ENCODE measurements at places on chromosomes 12 and 14.
A peak's percentile ranks its signal among the peaks of the same experiment; 100 is the strongest.

- no peak for DNase-seq
Measured at GRCh38 chr14:64170181-64170580, 124.0 kb downstream of the ESR2 start.

DNA sequence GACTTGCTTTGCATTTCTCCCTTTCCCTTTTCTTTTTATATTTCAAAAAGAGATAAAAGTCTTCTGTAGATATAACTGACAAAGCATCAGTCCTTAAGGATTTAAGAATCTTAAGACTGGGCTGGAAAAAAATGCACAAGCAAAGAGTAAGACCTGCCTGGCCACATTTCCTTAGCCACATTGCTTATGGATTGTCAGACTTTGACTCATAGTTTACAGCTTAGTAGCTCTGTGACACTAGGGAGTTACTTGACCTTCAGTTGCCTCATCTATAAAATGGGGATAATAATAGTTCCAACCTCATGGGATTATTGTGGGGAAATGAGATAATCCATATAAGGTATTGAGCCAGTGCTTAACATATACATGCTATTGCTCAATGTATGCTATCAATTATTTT lies 66.4 kb upstream of the STK38L start:
- no peak for DNase-seq

GRCh38 chr12:32476446-32476845 lies 77.1 kb downstream of the FGD4 start:
- no peak for DNase-seq

DNA sequence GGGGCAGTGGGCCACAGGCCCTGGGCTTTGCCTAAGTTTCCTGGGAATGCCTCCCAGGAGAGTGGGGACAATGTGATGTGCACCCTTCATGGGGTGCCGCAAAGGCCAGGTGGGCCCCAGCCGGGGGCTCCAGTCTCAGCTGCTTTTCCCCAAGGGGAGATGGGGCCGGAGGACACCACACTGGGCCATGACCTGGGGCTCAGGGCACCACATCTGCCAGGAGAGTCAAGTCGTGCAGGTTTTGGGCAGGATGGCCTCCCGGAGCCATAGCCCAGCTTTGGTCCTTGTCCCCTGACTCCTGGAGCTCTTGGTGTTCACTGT lies 12.2 kb downstream of the HIP1R start:
- DNase-seq = no peak

DNA sequence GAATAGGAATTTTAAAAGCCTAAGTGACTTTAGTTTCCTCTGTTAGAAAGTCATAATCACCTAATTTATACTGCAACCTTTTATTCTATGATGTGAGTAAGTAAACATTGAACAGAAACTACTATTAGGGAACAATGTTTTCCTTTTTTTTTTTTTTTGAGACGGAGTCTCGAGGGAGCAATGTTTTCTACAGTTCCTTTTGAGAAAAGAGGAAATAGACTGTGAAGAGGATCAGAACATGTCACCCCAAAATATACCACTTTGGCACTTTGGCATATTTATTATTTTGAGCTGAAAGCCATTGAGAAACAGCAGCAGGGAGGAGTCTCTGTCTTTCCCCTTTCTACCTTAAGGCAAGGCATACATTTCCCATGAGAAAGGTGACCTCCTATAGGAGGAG lies 162.7 kb upstream of the CNOT2 start:
- DNase-seq = no peak

GRCh38 chr14:74683406-74683805 lies 29.5 kb downstream of the AREL1 start:
- peak; percentile 64 for DNase-seq

- DNase-seq = no peak
Measured at GRCh38 chr12:96886998-96887677, 19.9 kb upstream of the NEDD1 start.

GRCh38 chr12:113221997-113222729 lies 899 bp downstream of the TPCN1 start:
- no peak for DNase-seq

DNA sequence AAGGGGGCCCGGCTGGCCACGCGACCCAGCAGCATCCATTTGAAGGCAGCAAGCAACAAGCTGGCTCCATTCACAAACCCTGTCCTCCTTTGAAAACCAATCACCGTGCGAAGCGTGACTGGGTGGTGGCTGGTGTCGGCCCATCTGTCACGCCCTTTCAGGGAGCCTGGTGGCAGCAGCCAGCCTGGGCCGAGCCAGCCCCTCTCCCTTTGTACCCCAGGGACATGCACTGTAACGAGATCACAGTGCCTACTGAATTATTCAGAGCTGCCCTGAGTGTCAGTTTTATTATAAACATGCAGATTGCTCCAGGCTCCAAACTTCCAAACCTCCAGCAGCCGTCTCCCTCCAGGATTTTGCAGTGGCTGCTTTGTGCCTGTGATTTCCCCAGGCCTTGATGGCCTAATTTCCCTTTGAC lies 22.3 kb upstream of the CTDSP2 start:
- no peak for DNase-seq

GRCh38 chr12:15853877-15854276 lies 28.3 kb upstream of the STRAP start:
- DNase-seq = no peak

- no peak for DNase-seq
Measured at GRCh38 chr14:37196604-37197420, 925 bp upstream of the MIPOL1 start.

GRCh38 chr12:46557539-46558373 lies 185.2 kb upstream of the SLC38A2 start:
- DNase-seq = no peak

- no peak for DNase-seq
Measured at GRCh38 chr14:96180043-96180874, 24.4 kb upstream of the BDKRB2 start.

- DNase-seq = no peak
Measured at GRCh38 chr14:87990682-87991081, 2.3 kb downstream of the GALC start.

DNA sequence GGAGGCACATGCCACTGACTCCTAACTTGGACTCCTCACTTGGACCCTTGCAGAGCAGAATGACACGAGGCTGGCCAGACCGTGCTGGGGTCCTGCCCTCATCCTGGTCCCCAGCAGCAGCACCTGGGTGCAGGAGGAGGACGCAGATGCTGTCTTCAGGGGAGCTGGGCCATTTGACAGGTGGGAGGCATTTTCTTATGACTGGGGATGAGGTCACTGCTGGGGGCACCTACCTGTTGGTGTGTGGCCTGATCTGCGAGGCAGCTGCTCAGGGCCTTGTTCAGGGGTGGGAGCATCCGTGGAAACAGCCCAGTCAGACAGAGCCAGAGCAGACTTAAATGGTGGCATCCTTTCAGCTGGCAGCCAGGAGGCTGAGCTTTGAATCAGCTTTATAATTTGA lies 57.3 kb downstream of the CACNA1C start:
- DNase-seq = no peak

- DNase-seq = no peak
Measured at GRCh38 chr14:22522466-22522957, 66.5 kb downstream of the DAD1 start.

DNA sequence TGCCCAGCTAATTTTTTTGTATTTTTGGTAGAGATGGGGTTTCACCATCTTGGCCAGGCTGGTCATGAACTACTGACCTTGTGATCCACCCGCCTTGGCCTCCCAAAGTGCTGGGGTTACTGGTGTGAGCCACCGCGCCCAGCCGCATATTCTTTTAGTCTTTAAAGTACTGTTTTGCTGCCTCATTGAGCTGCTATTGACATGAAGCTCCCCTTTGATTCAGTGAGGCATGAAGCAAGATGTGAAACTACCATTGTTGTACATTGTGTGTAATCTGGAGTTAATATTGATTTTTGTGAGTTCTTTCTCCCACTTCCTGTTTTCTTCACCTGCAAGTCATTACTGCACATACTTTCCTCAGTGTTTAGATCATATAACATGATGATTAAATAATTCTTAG lies 80.8 kb downstream of the MNAT1 start:
- DNase-seq = no peak

- no peak for DNase-seq
Measured at GRCh38 chr12:16330560-16330959, 16.9 kb upstream of the MGST1 start.

DNA sequence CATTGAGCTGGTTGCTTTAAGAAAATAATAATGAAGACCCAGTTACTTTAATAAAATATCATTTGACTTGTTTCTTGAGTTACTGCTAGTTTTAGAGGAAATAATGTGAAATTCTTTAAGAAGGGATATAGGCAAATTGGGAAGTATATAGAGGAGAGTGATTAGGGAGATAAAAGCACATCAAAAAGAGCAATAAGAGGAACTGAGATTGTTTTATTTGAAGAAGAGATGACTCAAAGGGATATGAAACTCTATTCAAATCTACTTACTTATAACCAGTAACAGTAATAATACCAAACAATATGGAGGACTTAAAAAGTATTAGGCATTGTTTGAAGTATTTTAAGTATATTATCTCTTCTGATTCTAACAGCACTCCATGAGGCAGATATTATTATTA lies 37.1 kb downstream of the LRRK2 start:
- no peak for DNase-seq

DNA sequence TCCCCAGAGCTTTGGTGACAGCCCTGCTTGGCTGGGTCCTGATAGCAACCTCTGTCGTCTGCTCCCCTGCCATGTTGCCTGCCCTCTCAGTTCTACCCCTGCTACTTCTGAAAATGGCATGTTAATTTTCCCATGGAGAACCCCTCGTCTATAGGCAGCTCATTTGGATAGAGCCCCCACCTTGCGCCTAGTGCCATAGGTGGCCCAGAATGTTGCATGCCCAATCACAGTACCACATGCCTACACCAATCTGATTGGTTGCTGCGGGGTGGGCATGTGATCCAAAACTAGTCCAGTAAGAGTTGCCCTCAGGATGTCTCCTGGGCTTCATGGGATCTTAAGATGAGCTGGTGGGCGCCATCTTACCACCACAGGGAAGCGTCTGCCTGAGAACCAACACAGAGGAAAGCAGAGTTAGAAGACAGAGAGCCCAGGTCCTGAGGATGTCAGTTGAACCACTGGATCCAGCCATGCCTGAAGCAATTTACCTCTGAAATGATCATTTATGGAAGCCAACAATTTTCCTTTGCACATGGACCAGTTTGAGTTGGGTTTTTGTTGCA lies 85.7 kb downstream of the PAPOLA start:
- no peak for DNase-seq

DNA sequence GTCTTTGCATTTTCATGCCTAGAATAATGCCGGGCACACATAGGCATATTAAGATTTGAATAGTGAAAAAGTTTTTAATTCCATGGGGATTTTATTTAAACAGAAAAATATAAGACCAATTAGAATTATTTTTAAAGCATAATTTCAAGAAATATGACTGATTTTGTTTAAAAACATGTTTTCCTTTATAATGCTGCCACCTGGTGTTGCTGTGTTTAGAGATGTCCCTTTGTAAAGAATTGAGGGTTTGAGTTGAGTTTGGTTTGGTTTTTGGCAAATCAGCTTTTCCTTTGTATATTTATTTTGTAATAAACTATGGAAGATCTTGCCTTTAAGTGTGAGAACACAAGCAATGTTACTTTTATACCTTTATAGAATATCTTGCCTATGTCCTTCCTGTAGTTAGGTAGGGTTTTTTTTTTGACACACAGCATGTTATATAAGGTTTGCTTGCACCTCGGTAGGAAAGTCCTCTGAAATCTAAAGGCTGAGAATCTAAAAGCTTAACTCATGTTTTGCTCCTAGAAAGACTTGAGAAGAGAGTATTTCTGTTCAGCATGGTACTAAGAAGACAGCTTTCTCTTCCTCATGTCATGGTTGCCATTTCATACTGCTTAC lies 31.4 kb upstream of the SNAPC1 start:
- no peak for DNase-seq

DNA sequence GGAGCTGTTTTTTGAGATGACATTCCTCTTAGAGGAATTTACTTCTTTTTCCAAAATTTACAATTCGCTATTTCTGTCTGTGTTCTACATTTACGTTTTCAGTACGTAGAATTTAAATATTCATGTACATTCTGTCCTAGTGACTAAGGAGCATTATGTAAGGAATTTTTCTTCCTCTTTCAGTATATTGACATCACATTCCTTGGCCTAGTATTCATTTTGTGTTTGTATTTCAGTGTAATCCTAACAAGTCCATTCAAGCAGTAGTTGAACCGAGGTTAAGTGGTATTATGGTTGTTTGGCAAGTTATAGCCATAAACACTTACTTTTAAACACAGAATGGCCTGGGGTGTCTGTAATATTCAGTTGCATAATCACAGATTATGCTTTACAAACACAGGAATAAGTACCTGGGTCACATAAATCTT lies 465.2 kb downstream of the PCNX1 start:
- no peak for DNase-seq

GRCh38 chr12:12790956-12791355 lies 5.5 kb downstream of the APOLD1 start:
- no peak for DNase-seq

DNA sequence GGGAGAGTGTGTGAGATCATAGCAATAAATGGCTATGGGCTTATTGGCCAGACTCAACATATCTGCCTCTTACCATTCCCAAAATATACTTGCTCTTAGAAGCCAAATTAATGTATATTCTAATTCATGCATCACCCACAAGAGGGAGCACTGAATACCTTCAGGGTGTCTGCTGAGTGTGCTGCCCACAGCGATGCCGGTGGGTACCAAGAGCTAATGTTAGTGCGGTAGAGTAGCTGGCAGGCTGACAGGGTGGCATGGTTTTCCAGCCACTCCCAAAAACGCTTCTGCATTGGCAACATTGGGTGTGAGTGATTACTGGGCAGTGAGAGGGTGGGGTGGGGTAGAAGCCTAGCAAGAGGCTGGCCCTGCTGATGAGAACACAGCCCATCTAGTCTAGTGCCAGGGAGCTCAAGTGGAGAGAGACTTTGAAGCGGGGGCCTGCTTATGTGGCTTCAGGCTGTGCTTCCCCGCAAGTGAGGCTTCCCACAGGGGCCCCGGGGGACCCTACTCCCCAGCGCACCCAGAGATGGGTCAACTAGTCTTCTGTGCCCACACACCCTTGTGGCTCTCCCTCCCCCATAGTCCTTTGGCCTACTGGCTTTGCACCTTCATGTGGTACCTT lies 9.2 kb upstream of the PLEKHD1 start:
- DNase-seq = no peak

DNA sequence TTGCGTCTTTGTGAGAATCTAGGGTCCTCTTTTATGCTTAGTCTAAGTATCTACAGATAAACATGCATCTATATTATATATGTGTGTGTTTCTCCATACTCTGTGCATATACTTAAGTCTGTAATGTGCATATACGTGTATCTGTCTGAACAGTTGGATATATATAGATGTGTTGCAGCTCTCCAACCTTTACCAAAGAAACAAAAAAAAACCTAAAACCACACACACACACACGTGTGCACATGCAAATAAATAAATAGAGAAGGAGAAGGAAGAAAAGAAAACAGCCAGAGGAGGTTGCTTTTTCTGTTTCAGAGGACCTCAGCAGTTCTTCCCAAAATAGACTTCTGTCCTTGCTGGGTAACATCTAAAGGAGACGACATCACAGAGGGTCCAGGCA lies 244.9 kb downstream of the CACNA1C start:
- no peak for DNase-seq
